ENCODE measurements at places on chromosomes 4 and X.

DNA sequence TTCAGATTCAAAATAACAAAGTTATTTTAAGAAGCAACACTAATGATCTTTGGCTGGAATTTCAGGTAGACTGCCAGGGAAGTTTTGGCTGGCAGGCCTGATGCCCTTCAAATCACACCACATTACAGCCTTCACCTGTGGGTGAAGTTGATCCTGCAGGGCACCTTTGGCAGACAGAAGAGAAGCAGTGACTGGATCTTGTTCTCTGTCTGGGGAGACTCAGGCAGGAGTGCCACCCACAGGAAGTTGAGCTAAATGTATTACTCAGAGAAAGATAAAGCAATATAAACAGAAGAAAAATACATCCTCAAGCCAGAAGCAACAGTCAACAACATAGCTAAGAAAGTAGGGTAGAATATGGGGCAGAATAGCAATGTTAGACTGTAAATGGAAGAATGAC is 12.8 kb upstream of the CFAP299 start:
- no peak for DNase-seq

DNA sequence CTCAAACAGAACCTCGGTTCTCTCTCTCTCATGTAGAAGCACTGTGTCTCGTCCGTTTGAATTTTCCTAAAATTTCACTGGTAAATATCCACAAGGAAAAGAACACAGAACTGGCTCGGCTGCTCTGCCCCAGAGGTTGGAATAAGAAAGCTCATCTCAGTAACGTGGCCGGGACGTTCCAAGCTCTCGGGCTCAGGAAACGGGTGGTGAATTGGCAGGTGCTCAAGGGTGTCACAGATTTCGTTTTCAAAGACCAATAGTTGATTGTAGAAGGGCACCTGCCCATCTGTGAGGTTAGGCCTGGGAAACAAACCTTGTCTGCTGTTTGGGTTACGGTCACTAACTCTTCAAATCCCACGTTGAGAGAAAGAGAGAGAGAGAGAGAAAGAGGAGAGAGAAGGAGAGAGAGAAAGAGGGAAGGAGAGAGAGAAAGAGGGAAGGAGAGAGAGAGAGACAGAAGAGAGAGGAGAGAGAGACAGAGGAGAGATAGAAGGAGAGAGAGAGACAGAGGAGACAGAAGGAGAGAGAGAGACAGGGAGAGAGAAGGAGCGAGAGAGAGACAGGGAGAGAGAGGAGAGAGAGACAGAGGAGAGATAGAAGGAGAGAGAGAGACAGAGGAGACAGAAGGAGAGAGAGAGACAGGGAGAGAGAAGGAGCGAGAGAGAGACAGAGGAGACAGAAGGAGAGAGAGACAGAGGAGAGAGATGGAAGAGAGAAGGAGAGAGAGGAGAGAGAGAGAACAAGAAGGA is 106.6 kb downstream of the CRLF2 start:
- no peak for DNase-seq

GRCh38 chr4:17760626-17761025 is 20.8 kb downstream of the FAM184B start:
- DNase-seq: no peak

- no peak for DNase-seq
Measured at GRCh38 chr4:172061204-172061603, 248.0 kb downstream of the GALNTL6 start.

DNA sequence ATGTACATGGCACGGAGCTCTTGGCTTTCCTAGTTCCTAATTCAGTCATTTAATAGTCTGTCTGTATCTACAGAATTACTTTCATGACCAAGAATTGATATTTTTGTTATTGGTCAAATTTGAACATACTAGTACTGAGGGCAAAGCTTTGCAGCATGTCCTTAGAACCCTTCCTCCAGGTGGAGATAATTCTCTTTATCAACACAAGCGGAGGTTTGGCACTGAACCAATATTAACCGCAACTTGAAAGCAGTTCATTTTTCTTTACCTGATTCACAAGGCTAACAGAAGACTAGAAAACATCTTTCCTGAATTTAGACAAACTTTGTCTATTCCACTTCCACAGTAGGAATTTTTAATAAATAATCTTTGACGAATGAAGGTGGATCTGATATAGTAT is 73.8 kb downstream of the TACR3 start:
- no peak for DNase-seq

DNA sequence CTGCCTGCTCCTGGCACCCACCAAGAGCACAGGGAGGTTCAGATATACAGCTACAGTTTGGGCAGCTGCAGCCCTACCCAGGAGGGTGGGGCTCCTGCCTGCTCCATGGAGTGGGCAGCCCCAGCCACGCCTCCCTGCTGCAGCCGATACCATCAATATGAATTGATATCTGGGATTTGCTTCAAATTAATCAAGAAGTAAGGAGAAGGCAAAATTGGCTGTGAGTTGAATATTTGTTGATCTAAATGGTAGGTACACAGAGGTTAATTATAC is 31.2 kb upstream of the ZNF280C start:
- no peak for DNase-seq

DNA sequence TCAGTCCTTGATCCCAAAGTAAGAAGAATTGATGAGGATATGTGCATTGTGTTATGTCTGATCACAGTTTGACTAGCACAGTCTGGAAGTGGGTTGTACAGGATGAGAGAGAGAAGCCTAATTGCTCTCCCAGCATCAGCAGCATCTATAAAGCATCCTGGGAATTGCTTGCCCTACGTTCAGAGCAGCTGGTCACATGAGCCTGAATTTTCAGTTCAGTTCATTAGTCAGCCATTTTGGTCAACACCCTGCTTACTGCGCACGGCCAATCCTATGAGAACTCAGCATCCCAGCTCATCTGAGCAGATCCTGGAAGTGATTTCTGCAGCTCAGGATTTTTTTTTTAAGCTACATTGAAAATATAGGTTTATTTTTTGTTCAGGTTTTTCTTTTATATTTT is at the start of gene RUFY3:
TSS of gene RUFY3 (plus strand) at position 218 of the 400 bp plus-strand sequence. CDS start 610 bp downstream, outside the sequence.
- DNase-seq: peak; percentile 94

- no peak for DNase-seq
Measured at GRCh38 chrX:72001471-72001870, 90.8 kb downstream of the NHSL2 start.

All from NCI-H510A (cell line).